ENCODE measurements at places on chromosomes 13 and 19. TPM values are rescaled to one million over a fixed set of nuclear protein-coding genes. Genes with fewer than 3 reads are reported as not detected.

Gene ZNF850
- total RNA-seq = 9.0 TPM

Gene RXFP2
- total RNA-seq = not detected

- H3K27me3 ChIP-seq = peaks cover 12% of the 10 kb centered on the region
- DNase-seq = no peak
- no peak overlapping the region for H3K27ac ChIP-seq
- no peak overlapping the region for H3K4me3 ChIP-seq
- no peaks in the 10 kb centered on the region for H3K4me1 ChIP-seq
Observed at GRCh38 chr13:23175920-23176319, 4.9 kb upstream of the SGCG start.

Gene ARHGAP33
- 27.0 TPM for total RNA-seq

DNA sequence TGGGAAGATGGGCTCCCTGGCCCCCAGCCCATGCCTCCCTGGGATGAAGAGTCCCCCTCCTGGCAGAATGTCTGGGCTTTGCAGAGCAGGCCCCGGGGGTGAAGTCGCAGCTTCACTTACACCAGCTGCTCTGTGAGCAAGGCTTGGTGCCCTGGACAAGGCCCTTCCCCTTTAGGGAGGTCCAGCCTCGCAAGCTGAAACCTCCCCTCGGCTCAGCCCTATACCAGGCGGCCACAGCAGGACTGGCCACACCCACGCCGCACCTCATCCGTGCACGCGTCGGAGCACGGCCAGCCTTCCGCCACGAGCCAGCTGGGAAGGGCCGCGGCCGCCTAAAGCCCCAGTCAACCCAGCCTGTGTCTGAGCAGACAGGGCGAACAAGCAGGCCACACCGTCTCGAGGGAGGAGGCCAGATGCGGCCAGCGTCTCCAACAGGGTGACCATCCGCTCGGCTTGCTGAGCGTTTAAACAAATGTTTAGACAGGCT lies 83.2 kb upstream of the MCF2L start:
- H3K4me3 ChIP-seq = no peak overlapping the region
- H3K36me3 ChIP-seq = no peaks in the 10 kb centered on the region
- no peaks in the 10 kb centered on the region for H3K4me1 ChIP-seq
- DNase-seq = peak; percentile 29

- peaks cover 87% of the 10 kb centered on the region for H3K4me1 ChIP-seq
- peaks cover 89% of the 10 kb centered on the region for H3K36me3 ChIP-seq
- peak overlapping the region; percentile 88 for H3K4me3 ChIP-seq
Observed at GRCh38 chr19:40802300-40803169, 3.5 kb downstream of the EGLN2 start.

Measured in Calu3 (cell line).